ENCODE measurements at places on chromosomes 11 and 22.

- peak overlapping the region; percentile 65 for H3K4me3 ChIP-seq
- no peaks in the 10 kb centered on the region for H3K36me3 ChIP-seq
- H3K4me1 ChIP-seq, result peaks cover 41% of the 10 kb centered on the region
- H3K27ac ChIP-seq, result peak overlapping the region; percentile 79
- ATAC-seq, result peak; percentile 96
These were observed 65.6 kb upstream of the SESN3 start for GRCh38 chr11:95296621-95297025.

GRCh38 chr11:74710281-74710938 is 20.8 kb downstream of the CHRDL2 start:
- H3K27ac ChIP-seq, result no peak overlapping the region
- no peaks in the 10 kb centered on the region for H3K36me3 ChIP-seq
- no peaks in the 10 kb centered on the region for H3K27me3 ChIP-seq
- no peak for ATAC-seq
- H3K4me3 ChIP-seq, result no peak overlapping the region
- no peaks in the 10 kb centered on the region for H3K4me1 ChIP-seq

DNA sequence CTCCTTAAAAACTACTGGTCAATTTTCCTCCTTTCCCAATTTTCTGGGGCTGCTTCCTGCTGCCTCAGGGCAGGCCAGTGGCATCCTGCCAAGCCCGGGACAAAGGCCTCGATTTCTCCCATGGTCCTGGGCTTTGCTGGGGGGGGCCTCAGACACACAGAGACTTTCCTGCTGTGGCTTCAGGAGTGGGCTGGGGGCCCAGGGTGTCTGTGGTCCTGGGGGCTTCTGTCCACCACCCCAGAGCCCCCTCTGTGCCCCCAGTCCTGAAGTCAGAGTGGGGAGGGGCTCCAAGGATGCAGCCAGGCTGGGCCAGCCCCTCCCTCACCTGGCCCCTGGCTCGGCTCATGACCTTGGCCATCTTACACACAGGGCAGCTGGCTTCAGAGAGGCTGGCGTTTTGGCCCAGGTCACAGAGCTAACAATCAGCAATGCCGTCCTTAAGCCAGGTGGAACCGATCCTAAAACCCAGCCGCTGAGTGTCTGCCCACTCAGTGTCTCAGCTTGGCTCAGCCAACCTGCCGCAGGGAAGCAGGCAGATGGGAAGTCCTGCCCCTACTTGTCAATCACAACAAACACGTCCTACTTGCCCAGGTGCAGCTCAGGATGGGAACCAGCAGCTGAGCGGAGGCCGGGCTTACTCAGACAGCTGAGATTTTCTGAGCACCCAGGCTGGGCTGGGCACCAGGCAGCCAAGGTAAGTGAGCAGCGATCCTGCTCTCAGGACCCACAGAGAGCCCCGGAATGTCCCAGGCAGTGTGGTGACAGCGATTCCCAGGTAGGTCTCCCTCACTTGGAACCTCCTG is 34.6 kb downstream of the OSBPL5 start:
- H3K4me3 ChIP-seq, result no peak overlapping the region
- H3K27ac ChIP-seq, result no peak overlapping the region
- peaks cover 13% of the 10 kb centered on the region for H3K27me3 ChIP-seq
- H3K4me1 ChIP-seq, result no peaks in the 10 kb centered on the region
- ATAC-seq, result no peak

GRCh38 chr11:2995893-2996554 is 3.9 kb upstream of the NAP1L4 start:
- H3K36me3 ChIP-seq, result peaks cover 13% of the 10 kb centered on the region
- no peak for ATAC-seq
- H3K27ac ChIP-seq, result no peak overlapping the region
- no peaks in the 10 kb centered on the region for H3K27me3 ChIP-seq

GRCh38 chr22:17627961-17628405 is 566 bp downstream of the ATP6V1E1 start:
- peak overlapping the region; percentile 96 for H3K4me3 ChIP-seq
- no peaks in the 10 kb centered on the region for H3K27me3 ChIP-seq
- H3K36me3 ChIP-seq, result peaks cover 4% of the 10 kb centered on the region
- H3K27ac ChIP-seq, result peak overlapping the region; percentile 86
- ATAC-seq, result no peak

- no peak for ATAC-seq
- H3K4me3 ChIP-seq, result no peak overlapping the region
- no peaks in the 10 kb centered on the region for H3K27me3 ChIP-seq
These were observed 64.2 kb upstream of the ADA2 start for GRCh38 chr22:17283423-17283822.

DNA sequence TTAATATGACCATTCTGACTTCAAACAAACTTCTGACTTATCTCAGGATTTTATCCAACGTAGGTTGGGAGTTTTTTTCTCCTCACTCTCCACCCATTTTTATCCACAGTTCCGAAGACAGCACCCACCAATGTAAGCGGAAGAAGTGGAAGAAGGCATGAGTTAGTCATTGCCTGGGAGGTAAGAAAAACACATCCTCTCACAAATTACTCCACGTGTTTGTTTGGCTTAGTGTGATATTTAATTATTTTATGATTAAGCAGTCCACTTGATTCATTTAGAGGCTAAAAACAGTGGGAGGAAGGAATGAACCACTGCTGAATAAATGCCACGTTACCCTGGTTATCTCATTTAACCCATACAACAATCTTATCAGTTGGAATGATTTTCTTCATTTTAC is 389.6 kb upstream of the ARHGAP42 start:
- no peaks in the 10 kb centered on the region for H3K4me1 ChIP-seq
- H3K4me3 ChIP-seq, result no peak overlapping the region
- no peaks in the 10 kb centered on the region for H3K36me3 ChIP-seq

DNA sequence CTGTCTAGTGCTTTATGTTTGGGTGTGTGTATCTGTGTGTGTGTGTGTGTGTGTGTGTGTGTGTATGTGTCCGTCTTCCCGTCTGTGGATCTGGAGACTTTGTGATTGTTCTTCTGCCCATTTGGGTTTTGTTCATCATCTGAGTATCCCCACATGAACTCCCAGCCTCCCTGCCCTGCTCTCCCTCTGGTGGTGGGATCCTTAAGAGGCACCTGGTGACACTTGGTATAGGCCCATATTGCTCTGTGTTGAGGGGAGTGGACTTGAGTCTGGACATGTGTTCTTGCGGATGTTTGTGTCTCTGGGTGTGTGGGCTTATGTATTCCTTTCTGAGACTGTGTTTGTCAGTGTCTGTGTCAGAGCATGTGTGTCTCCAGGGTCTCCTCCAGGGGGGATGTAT is 15.3 kb downstream of the RCOR2 start:
- ATAC-seq, result no peak
- H3K27ac ChIP-seq, result no peak overlapping the region
- H3K4me3 ChIP-seq, result no peak overlapping the region
- H3K4me1 ChIP-seq, result peaks cover 6% of the 10 kb centered on the region
- H3K36me3 ChIP-seq, result peaks cover 94% of the 10 kb centered on the region

DNA sequence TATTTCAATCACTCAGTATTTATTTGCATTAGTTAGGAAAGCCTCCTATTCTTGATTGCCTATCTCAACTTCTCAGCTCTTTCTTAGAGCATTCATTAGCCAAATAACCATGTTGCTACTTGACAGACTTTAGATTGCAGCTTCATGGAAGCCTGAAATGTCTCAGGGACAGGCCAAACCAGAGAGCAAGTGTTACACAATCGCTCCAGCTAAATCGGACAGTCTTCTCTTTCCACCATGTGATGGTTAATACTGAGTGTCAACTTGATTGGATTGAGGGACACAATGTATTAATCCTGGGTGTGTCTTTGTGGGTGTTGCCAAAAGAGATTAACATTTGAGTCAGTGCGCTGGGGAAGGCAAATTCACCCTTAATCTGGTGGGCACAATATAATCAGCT is 106.5 kb upstream of the DRD2 start:
- H3K4me1 ChIP-seq, result peaks cover 10% of the 10 kb centered on the region
- no peak for ATAC-seq
- H3K27me3 ChIP-seq, result peaks cover 11% of the 10 kb centered on the region
- H3K4me3 ChIP-seq, result no peak overlapping the region

DNA sequence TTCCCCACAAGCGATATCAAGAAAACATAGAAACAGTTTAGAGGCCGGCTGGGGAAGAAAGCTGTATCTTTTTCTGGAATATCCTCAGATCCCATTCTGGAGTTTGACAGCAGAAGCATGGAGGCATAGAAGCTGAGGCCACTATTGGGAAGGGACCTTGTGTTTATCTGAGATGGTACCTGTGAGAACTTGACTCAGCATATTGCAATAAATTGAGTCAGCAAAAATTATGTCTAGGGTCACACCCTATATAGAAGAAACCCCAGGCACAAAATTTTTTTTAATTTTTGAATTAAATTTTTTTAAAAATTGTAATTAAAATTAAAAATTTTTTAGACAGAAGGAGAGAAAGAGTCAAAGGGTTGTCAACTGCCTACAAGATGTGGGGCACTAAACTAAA is 178.7 kb downstream of the NTM start:
- no peaks in the 10 kb centered on the region for H3K4me1 ChIP-seq
- no peaks in the 10 kb centered on the region for H3K36me3 ChIP-seq
- H3K27ac ChIP-seq, result no peak overlapping the region
- no peak overlapping the region for H3K4me3 ChIP-seq
- no peak for ATAC-seq
- H3K27me3 ChIP-seq, result no peaks in the 10 kb centered on the region

- H3K36me3 ChIP-seq, result no peaks in the 10 kb centered on the region
- H3K4me1 ChIP-seq, result peaks cover 8% of the 10 kb centered on the region
- H3K27ac ChIP-seq, result no peak overlapping the region
These were observed 6.8 kb downstream of the KRTAP5-11 start for GRCh38 chr11:71575723-71576424.

DNA sequence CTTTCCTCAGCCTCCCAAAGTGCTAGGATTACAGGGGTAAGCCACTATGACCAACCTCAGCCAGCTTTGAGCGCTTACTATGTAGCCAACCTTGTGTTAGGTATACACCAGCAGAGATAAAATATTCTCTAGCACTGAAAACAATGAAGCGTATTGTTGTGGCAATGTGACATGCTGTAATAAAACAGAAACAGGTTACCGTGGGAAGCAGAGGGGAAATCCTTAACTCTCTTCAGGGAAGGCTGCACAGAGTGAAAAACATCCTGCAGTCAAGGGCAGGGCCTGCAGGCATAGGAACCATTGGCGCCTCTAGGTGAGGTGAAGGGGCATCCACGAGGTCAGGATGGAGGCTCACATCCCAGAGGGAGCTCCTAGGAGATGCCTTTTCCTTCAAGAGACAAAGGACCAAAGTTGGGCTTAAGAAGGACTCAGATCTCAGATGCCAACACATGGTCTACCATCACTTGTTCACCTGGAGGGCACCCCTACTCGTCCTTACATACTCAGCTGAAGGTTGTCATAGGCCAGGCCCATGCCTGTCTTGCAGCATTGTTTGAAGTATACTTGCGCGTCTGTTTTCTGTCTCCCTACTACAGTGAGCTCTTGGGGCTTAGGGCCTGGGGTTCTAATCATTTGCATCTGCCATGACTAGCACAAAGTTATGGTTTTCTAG is 8.0 kb downstream of the POLD4 start:
- H3K4me1 ChIP-seq, result peaks cover 59% of the 10 kb centered on the region
- H3K27ac ChIP-seq, result peak overlapping the region; percentile 83
- no peaks in the 10 kb centered on the region for H3K27me3 ChIP-seq
- ATAC-seq, result peak; percentile 62
- H3K36me3 ChIP-seq, result no peaks in the 10 kb centered on the region

- H3K4me3 ChIP-seq, result no peak overlapping the region
- H3K4me1 ChIP-seq, result no peaks in the 10 kb centered on the region
- no peak overlapping the region for H3K27ac ChIP-seq
- no peaks in the 10 kb centered on the region for H3K36me3 ChIP-seq
- H3K27me3 ChIP-seq, result peaks cover 16% of the 10 kb centered on the region
These were observed 38.2 kb upstream of the NARS2 start for GRCh38 chr11:78612721-78613377.

- no peaks in the 10 kb centered on the region for H3K27me3 ChIP-seq
- H3K27ac ChIP-seq, result no peak overlapping the region
- peaks cover 39% of the 10 kb centered on the region for H3K36me3 ChIP-seq
- no peak for ATAC-seq
- no peaks in the 10 kb centered on the region for H3K4me1 ChIP-seq
These were observed 34.6 kb upstream of the MN1 start for GRCh38 chr22:27836181-27836580.

GRCh38 chr11:120695426-120695825 is 183.9 kb downstream of the GRIK4 start:
- H3K4me3 ChIP-seq, result no peak overlapping the region
- H3K36me3 ChIP-seq, result no peaks in the 10 kb centered on the region
- peaks cover 49% of the 10 kb centered on the region for H3K27me3 ChIP-seq
- ATAC-seq, result no peak
- H3K4me1 ChIP-seq, result no peaks in the 10 kb centered on the region
- H3K27ac ChIP-seq, result no peak overlapping the region

DNA sequence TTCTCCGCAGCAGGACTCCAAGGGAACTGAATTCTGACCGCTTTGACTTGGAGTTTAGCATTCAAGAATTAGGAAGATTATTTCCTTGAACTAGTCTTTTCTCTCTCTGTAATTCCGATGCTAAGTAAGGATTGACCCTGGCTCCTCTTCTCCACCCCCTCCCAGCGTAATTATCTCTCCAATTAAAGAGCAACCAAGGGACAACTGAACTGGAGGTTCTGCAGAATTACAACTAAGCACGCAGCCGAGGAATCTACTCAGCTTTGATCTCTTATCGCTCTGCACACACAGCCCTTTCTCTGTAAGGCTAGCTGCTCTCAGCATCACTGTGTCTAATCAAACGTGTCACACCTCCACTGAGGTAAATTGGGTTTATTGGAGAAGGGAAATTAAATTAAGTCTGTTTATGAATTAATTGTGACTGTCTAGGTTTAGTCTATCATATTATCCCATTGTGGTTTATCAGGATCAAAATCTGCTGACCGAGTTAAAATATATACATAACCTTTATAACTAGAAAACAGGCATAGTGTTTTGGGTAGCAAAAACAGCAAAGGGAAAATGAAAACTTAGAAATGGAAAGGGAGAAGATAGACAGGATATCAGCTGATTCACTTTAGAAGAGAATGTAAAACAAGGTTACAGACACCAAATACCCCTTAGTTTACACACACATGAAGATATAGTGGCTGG is 241.3 kb upstream of the LARGE1 start:
- H3K4me3 ChIP-seq, result no peak overlapping the region
- H3K36me3 ChIP-seq, result no peaks in the 10 kb centered on the region
- ATAC-seq, result no peak
- H3K27ac ChIP-seq, result no peak overlapping the region

GRCh38 chr11:64790205-64791095 is 12.1 kb upstream of the SF1 start:
- ATAC-seq, result no peak
- H3K36me3 ChIP-seq, result peaks cover 48% of the 10 kb centered on the region
- H3K4me1 ChIP-seq, result peaks cover 32% of the 10 kb centered on the region
- no peaks in the 10 kb centered on the region for H3K27me3 ChIP-seq

GRCh38 chr22:17897426-17897825 is 123.2 kb upstream of the BID start:
- H3K36me3 ChIP-seq, result peaks cover 71% of the 10 kb centered on the region
- peaks cover 21% of the 10 kb centered on the region for H3K4me1 ChIP-seq
- H3K27ac ChIP-seq, result no peak overlapping the region
- H3K27me3 ChIP-seq, result no peaks in the 10 kb centered on the region
- no peak overlapping the region for H3K4me3 ChIP-seq

DNA sequence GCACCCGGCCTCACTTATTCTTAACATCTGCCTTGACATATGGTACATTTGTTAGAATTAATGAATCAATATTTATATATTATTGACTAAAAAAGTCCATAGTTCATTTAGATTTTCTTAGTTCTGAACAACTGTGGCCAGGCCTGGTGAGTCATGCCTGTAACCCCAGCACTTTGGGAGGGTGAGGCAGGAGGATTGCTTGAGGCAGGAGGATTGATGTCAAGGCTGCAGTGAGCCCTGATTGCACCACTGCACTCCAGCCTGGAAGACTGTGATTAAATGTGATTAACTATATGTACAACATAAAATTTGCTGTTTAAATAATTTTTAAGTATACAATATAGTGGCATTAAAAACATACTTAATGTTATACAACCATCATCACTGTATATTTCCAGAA is 5.6 kb downstream of the UVRAG start:
- H3K36me3 ChIP-seq, result peaks cover 30% of the 10 kb centered on the region
- H3K27me3 ChIP-seq, result no peaks in the 10 kb centered on the region
- peak overlapping the region; percentile 87 for H3K27ac ChIP-seq
- ATAC-seq, result no peak
- H3K4me3 ChIP-seq, result no peak overlapping the region
- peaks cover 73% of the 10 kb centered on the region for H3K4me1 ChIP-seq
